Sigmoid colon (tissue), 7 donors: ENCODE measurements at places on chromosomes 5 and 9. TPM values are rescaled to one million over a fixed set of nuclear protein-coding genes. Genes with fewer than 3 reads are reported as not detected.

GRCh38 chr5:138371454-138371853 is 19.0 kb downstream of the KDM3B start:
- no peaks in the 10 kb centered on the region for H3K27me3 ChIP-seq
- no peak overlapping the region for H3K27ac ChIP-seq
- H3K4me3 ChIP-seq, result no peak overlapping the region
- H3K4me1 ChIP-seq, result peaks cover 50% of the 10 kb centered on the region
- DNase-seq, result no peak

- H3K36me3 ChIP-seq, result no peaks in the 10 kb centered on the region
- no peaks in the 10 kb centered on the region for H3K4me1 ChIP-seq
- no peak overlapping the region for H3K27ac ChIP-seq
- no peak for DNase-seq
- no peaks in the 10 kb centered on the region for H3K27me3 ChIP-seq
These were observed 84.7 kb downstream of the FEM1C start for GRCh38 chr5:115459855-115460341.

GRCh38 chr5:136020001-136020382 is 8.8 kb upstream of the TGFBI start:
- no peaks in the 10 kb centered on the region for H3K27me3 ChIP-seq
- peak overlapping the region; percentile 68 for H3K27ac ChIP-seq
- peak; percentile 12 for DNase-seq
- peaks cover 46% of the 10 kb centered on the region for H3K4me1 ChIP-seq

GRCh38 chr5:143738417-143739401 is 73.3 kb upstream of the HMHB1 start:
- no peaks in the 10 kb centered on the region for H3K36me3 ChIP-seq
- no peak overlapping the region for H3K27ac ChIP-seq
- no peak overlapping the region for H3K4me3 ChIP-seq
- no peaks in the 10 kb centered on the region for H3K4me1 ChIP-seq

DNA sequence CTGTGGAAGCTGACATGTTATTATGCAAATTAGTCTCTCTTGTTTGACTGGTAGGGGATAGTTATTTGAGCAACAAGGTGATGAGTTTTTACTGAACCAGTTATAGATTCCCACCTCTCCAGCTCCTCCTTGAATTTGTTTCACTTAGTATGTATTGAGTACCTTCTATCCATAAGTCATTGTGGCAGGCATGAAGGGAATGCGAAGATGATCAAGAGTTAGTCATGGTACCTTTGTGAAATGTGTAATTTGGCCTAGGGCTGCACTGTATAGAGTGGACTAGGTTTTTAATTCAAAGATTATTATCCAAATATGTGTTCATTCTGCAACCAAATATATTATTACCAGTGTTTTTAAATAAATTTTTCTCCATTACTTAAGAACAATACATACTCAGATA is 110.1 kb downstream of the HACD4 start:
- no peak overlapping the region for H3K4me3 ChIP-seq
- no peaks in the 10 kb centered on the region for H3K36me3 ChIP-seq

GRCh38 chr9:23413541-23413940 is 412.5 kb downstream of the ELAVL2 start:
- no peak overlapping the region for H3K4me3 ChIP-seq
- H3K36me3 ChIP-seq, result no peaks in the 10 kb centered on the region
- no peak overlapping the region for H3K27ac ChIP-seq
- no peak for DNase-seq
- no peaks in the 10 kb centered on the region for H3K4me1 ChIP-seq
- no peaks in the 10 kb centered on the region for H3K27me3 ChIP-seq

KIF2A gene
- polyA plus RNA-seq, result 16.6 TPM

DNA sequence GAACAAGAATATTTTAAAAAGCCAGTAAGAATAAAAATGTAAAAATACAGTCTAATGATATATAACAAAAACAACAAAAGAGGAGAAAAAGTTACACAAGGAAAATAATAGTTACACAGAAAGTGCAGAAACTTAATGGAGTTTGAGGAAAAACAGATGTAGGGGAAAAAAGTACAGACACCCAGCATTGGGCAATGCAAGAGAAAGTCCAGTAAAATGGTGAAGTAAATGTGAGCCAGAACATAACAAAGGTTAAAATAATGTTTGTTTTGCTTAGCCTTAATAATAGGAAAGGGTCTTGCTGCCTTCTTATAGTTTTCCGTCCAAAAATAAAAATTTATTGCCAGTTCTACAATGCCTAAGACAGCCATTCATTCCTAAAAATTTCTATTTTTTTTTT is 364.2 kb downstream of the NNT start:
- no peak for DNase-seq
- no peaks in the 10 kb centered on the region for H3K36me3 ChIP-seq
- H3K4me3 ChIP-seq, result no peak overlapping the region
- no peaks in the 10 kb centered on the region for H3K27me3 ChIP-seq

CA9 gene
- 1.7 TPM for polyA plus RNA-seq

DNA sequence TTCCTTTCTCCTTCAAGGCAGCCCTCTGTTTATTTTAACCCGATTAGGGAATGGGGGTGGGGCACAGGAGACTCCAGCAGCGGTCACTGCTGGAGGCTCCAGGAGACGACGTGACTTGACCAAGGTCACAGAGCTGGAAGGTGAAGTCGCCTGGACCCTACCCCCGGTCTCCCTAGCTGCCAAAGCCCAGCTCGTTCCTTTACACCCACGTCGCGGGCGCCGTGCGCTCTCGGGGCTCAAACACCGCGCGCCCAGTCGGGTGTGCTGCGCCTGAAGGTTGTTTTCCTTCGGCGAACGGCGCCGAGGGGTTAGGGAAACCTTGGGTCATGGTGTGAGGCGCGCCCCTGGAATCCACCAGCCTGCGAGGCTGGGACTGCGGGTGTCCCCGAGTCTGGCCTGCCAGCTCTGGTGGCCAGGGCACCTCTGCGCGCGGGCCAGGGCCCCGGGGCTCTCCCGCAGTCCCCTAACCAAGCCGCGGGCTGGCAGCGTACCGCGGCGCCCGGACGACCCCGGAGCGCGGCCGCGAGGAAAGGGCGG is 747 bp upstream of the UNC5A start:
- DNase-seq, result no peak
- H3K36me3 ChIP-seq, result no peaks in the 10 kb centered on the region
- H3K27me3 ChIP-seq, result peaks cover 36% of the 10 kb centered on the region
- no peak overlapping the region for H3K27ac ChIP-seq
- peaks cover 20% of the 10 kb centered on the region for H3K4me1 ChIP-seq
- H3K4me3 ChIP-seq, result no peak overlapping the region
